ENCODE measurements at places on chromosomes 7 and 10. TPM values are rescaled to one million over a fixed set of nuclear protein-coding genes. Genes with fewer than 3 reads are reported as not detected.
A peak's percentile ranks its signal among the peaks of the same experiment; 100 is the strongest.

DNA sequence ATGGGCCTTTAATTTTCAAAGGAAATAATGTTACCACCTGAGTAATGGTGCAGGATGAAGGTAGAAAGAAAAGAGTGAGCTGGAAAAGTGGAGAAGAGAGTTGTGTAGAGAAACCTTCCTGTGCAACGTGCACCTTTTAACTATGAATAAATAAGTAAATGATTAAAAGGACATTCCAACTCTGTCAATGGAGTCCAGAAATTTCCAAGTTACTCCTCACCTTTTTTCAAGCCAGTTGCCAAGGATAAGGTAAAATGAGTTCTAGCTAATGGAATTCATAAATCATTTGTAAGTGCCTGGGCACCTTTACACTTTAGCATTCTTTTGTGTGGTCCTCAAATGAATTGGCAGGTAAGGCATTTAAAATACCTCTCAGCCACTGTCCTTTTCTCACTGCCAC lies 549.4 kb upstream of the NRP1 start:
- no peak overlapping the region for H3K4me3 ChIP-seq
- H3K4me1 ChIP-seq = no peaks in the 10 kb centered on the region
- H3K27ac ChIP-seq = no peak overlapping the region
- no peak for DNase-seq
- no peaks in the 10 kb centered on the region for H3K36me3 ChIP-seq

GRCh38 chr7:11648980-11649379 lies 183.0 kb downstream of the THSD7A start:
- H3K36me3 ChIP-seq = no peaks in the 10 kb centered on the region
- DNase-seq = no peak
- no peaks in the 10 kb centered on the region for H3K27me3 ChIP-seq
- H3K4me1 ChIP-seq = no peaks in the 10 kb centered on the region
- H3K27ac ChIP-seq = no peak overlapping the region

The EN2 gene
- total RNA-seq = not detected

- no peak overlapping the region for H3K4me3 ChIP-seq
- DNase-seq = no peak
- no peak overlapping the region for H3K27ac ChIP-seq
Observed at GRCh38 chr10:83522456-83522855, 616.9 kb upstream of the GHITM start.

The HOXA5 gene
- not detected for total RNA-seq

The COMTD1 gene
- total RNA-seq = 47.9 TPM

DNA sequence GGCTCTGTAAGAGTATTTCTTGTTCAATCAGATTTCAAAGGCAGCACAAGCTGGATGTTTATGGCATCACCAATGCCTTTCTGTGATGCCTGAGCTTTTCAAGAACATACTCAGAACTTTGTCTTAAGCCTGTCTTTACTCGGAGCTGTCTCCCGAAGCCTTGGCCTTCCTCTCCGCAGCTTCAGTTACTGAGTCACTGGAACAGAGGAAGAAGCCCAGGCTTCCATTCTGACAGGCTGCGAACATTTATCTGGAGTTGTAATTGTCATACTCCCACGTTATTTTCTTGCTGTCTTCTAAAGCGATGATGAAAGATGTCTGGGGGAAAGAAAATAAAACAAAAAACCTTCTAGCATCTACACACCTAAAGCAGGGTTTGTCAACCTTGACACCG lies 43.9 kb downstream of the GRK5 start:
- no peak for DNase-seq
- H3K4me3 ChIP-seq = no peak overlapping the region

DNA sequence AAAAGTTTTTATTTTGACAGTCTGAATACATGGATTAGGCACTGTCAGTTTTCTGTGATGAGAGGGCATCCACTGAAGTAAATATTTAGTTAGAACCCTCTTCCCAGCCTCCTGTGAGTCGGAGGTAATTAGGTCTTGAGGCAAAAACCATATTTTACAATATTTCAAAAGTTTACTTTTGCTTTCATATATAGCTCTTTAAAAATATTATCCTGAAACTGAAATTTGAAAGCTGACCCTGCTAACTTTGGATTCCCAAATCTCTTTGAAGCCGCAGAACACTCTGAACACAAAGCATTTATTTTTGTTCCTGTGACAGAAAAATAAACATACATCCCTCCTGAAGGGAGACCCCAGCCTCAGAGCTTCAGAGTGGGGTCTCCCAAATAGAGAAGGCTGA lies 317.4 kb downstream of the KIF20B start:
- no peak overlapping the region for H3K27ac ChIP-seq
- H3K27me3 ChIP-seq = no peaks in the 10 kb centered on the region
- DNase-seq = no peak
- no peaks in the 10 kb centered on the region for H3K36me3 ChIP-seq
- no peaks in the 10 kb centered on the region for H3K4me1 ChIP-seq

- H3K36me3 ChIP-seq = no peaks in the 10 kb centered on the region
- H3K4me3 ChIP-seq = no peak overlapping the region
- DNase-seq = no peak
- H3K4me1 ChIP-seq = no peaks in the 10 kb centered on the region
Observed at GRCh38 chr10:28201410-28202400, 101.2 kb downstream of the MPP7 start.

DNA sequence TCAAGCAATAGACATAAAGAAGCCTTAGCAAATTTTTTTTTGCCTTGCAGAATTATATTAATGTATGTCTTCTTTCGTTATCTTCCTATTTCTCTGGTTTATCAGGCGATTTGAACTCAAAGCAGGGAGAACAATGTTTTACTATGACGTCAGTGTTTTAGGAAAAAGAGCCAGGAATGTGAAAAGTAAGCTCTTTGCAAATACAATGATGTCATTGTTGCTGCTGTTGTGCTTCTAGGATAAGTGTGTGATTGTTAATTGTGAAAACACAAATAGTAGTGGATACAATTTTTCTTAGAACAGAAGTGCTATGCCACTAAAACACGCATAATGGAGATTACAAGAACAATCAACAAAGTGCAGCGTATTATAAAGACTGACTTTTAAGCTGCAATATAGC lies 9.5 kb upstream of the AUTS2 start:
- H3K4me1 ChIP-seq = no peaks in the 10 kb centered on the region
- H3K27me3 ChIP-seq = no peaks in the 10 kb centered on the region
- no peak for DNase-seq
- no peak overlapping the region for H3K27ac ChIP-seq
- no peak overlapping the region for H3K4me3 ChIP-seq
- H3K36me3 ChIP-seq = no peaks in the 10 kb centered on the region

- no peaks in the 10 kb centered on the region for H3K27me3 ChIP-seq
- DNase-seq = no peak
- no peaks in the 10 kb centered on the region for H3K4me1 ChIP-seq
Observed at GRCh38 chr10:18402853-18403252, 248.5 kb downstream of the NSUN6 start.

GRCh38 chr7:122790591-122790990 lies 87.9 kb upstream of the RNF148 start:
- H3K27ac ChIP-seq = no peak overlapping the region
- no peak for DNase-seq
- no peaks in the 10 kb centered on the region for H3K4me1 ChIP-seq
- H3K27me3 ChIP-seq = no peaks in the 10 kb centered on the region

GRCh38 chr7:149878523-149878921 lies 4.8 kb downstream of the ATP6V0E2 start:
- peaks cover 18% of the 10 kb centered on the region for H3K4me1 ChIP-seq
- no peak for DNase-seq
- H3K27me3 ChIP-seq = no peaks in the 10 kb centered on the region
- H3K36me3 ChIP-seq = no peaks in the 10 kb centered on the region

- no peaks in the 10 kb centered on the region for H3K36me3 ChIP-seq
- H3K4me1 ChIP-seq = no peaks in the 10 kb centered on the region
- no peak overlapping the region for H3K4me3 ChIP-seq
- no peak overlapping the region for H3K27ac ChIP-seq
- DNase-seq = no peak
- H3K27me3 ChIP-seq = no peaks in the 10 kb centered on the region
Observed at GRCh38 chr7:100200693-100201092, 19.1 kb upstream of the PVRIG start.

The ZCCHC24 gene
- total RNA-seq = 0.83 TPM

The CALHM2 gene
- total RNA-seq = 20.4 TPM

DNA sequence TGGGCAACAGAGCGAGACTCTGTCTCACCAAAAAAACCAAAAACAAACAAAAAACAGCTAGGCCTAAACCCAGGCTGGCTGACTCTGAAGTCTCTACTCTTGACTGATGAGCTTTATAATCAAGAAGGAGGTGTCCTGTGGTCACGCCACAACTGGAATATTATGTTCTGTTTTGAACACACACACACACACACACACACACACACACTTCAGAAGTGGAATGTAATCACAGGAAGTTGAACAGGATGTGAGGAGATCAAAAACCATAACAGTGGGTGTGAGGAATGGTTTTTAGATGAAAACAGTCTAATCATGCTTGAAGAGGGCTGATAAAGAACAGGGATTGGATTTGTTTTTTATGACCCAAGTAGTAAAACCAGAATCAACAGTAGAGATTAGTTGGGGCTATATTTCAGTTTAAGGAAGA lies 51.1 kb upstream of the IL6 start:
- H3K36me3 ChIP-seq = no peaks in the 10 kb centered on the region
- no peaks in the 10 kb centered on the region for H3K27me3 ChIP-seq
- H3K4me3 ChIP-seq = peak overlapping the region; percentile 10
- H3K4me1 ChIP-seq = peaks cover 79% of the 10 kb centered on the region

GRCh38 chr7:105875505-105875904 lies 894 bp downstream of the ATXN7L1 start:
- no peak for DNase-seq
- H3K4me3 ChIP-seq = peak overlapping the region; percentile 91
- H3K27me3 ChIP-seq = no peaks in the 10 kb centered on the region
- H3K27ac ChIP-seq = peak overlapping the region; percentile 73

GRCh38 chr10:61975391-61975932 lies 74.0 kb downstream of the ARID5B start:
- peaks cover 3% of the 10 kb centered on the region for H3K36me3 ChIP-seq
- no peak overlapping the region for H3K27ac ChIP-seq
- no peaks in the 10 kb centered on the region for H3K4me1 ChIP-seq
- no peak for DNase-seq

DNA sequence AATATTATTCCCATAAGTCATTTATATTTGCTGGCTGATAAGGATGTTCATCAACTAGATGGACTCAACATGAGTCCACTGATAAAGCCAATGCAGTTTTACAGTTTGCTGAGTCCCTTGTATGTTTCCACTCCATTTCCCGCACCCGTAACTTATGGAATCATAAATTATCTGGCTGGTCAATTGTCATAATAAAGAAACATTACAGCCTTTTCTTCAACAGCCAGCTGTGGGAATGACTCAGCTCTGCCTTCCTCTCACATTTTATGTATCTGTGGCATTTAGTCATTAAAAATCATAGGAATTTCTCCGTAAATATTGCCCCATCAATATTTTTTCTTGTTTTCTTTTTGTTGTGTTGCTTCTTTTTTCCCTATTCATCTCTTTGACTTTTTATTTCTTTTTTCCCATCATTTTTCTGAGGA lies 22.3 kb upstream of the TMEM26 start:
- no peaks in the 10 kb centered on the region for H3K36me3 ChIP-seq
- H3K27ac ChIP-seq = no peak overlapping the region
- H3K4me3 ChIP-seq = no peak overlapping the region
- no peak for DNase-seq

The THAP5 gene
- total RNA-seq = 36.8 TPM

DNA sequence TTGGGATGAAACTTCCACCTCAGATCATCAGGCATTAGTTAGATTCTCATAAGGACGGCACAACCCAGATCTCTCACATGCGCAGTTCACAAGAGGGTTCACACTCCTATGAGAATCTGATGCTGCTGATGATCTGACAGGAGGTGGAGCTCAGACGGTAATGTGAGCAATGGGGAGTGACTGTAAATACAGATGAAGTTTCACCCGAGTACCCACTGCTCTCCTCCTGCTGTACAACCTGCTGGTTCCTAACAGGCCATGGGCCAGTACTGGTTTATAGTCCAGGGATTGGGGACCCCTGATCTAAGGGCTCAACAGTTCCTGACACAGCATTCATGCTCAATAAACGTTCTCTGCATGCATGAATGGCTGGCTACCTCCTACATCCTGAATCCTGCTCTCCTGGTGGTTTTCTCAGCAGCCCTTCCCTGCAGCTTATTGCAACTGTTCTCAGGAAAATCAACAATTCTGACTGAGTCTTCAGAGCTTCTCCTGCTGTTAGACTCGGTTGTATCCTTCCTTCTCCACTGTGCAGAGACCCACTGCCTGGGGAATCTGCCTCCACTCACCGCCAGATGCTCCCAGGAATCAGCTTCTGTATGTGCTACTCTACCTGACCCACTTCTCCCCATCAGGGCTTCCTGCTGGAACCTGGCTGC lies 17.4 kb downstream of the PDE6C start:
- H3K36me3 ChIP-seq = no peaks in the 10 kb centered on the region
- H3K4me1 ChIP-seq = no peaks in the 10 kb centered on the region
- H3K27ac ChIP-seq = no peak overlapping the region
- DNase-seq = no peak

GRCh38 chr7:159007996-159008389 lies 136.7 kb downstream of the VIPR2 start:
- no peaks in the 10 kb centered on the region for H3K4me1 ChIP-seq
- no peak overlapping the region for H3K27ac ChIP-seq
- no peak overlapping the region for H3K4me3 ChIP-seq
- H3K36me3 ChIP-seq = no peaks in the 10 kb centered on the region
- no peak for DNase-seq
- H3K27me3 ChIP-seq = no peaks in the 10 kb centered on the region

The HTR5A gene
- not detected for total RNA-seq

DNA sequence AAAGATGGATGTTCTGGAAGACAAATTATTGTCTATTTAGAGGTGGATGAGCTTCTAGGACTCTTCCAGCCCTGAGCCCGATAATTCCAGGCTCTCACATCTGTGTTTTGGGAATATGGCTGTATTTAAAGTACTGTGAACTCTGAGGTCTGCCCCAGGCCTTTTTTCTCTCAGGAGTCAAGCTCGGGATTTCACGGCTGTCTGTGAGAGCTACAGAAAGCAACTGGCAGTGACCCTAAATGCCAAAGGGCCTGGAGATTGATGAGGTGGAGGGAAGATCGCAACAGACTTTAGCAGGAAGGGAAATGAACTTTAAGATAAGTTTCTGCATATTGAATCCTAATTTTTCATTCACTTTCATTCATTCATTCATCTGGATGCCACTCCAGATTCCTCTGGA lies 51.0 kb upstream of the COL13A1 start:
- DNase-seq = no peak
- H3K4me1 ChIP-seq = no peaks in the 10 kb centered on the region
- no peaks in the 10 kb centered on the region for H3K36me3 ChIP-seq
- H3K27ac ChIP-seq = no peak overlapping the region

- no peaks in the 10 kb centered on the region for H3K4me1 ChIP-seq
- H3K4me3 ChIP-seq = no peak overlapping the region
- no peaks in the 10 kb centered on the region for H3K27me3 ChIP-seq
- no peaks in the 10 kb centered on the region for H3K36me3 ChIP-seq
Observed at GRCh38 chr10:32005050-32005449, 51.2 kb downstream of the KIF5B start.

GRCh38 chr7:128705891-128706333 lies 33.2 kb upstream of the CALU start:
- no peaks in the 10 kb centered on the region for H3K4me1 ChIP-seq
- no peak for DNase-seq
- H3K4me3 ChIP-seq = no peak overlapping the region
- H3K27ac ChIP-seq = no peak overlapping the region
- H3K36me3 ChIP-seq = no peaks in the 10 kb centered on the region
